ENCODE measurements at places on chromosomes 7 and 10.
A peak's percentile ranks its signal among the peaks of the same experiment; 100 is the strongest.

GRCh38 chr10:92691591-92692079, 1.9 kb downstream of the HHEX start:
- no peak for DNase-seq

GRCh38 chr7:5088906-5089305, 43.2 kb downstream of the RBAK start:
- no peak for DNase-seq

GRCh38 chr10:113604572-113604971, 51.7 kb downstream of the HABP2 start:
- DNase-seq, result no peak

DNA sequence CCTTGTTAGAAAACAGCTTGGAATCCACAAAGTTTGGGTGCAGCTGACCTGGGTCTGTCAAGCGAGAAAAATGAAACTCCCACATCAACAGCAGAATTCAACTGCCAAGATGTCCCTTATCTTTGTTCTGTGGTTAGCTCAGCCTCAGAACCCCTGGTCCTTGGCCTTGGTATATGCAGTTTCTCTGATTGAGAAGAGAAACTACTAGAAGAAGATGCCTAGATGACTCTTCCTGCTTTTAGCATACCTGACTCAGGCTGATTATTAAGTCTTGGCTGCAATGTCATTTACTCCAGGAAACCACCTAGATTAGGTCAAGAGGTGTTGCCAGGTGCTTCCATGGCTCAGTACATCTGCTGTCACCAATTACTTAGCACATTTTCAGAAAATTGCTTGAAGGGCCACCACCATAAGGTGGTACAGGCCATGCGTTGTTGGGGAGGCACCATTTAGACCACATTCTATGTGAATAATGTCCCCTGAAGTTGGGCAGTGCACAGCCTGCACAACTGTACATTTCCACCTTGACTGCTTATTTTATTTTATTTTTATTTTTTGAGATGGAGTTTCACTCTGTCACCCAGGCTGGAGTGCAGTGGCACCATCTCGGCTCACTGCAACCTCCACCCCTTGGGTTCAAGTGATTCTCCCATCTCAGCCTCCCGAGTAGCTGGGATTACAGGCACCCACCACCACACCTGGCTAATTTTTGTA, 59.4 kb upstream of the ZNF438 start:
- DNase-seq, result no peak

GRCh38 chr10:103582331-103583123, 89.0 kb downstream of the NEURL1 start:
- no peak for DNase-seq

- DNase-seq, result no peak
Observed at GRCh38 chr7:27161721-27162560, 3.4 kb downstream of the HOXA9 start.

DNA sequence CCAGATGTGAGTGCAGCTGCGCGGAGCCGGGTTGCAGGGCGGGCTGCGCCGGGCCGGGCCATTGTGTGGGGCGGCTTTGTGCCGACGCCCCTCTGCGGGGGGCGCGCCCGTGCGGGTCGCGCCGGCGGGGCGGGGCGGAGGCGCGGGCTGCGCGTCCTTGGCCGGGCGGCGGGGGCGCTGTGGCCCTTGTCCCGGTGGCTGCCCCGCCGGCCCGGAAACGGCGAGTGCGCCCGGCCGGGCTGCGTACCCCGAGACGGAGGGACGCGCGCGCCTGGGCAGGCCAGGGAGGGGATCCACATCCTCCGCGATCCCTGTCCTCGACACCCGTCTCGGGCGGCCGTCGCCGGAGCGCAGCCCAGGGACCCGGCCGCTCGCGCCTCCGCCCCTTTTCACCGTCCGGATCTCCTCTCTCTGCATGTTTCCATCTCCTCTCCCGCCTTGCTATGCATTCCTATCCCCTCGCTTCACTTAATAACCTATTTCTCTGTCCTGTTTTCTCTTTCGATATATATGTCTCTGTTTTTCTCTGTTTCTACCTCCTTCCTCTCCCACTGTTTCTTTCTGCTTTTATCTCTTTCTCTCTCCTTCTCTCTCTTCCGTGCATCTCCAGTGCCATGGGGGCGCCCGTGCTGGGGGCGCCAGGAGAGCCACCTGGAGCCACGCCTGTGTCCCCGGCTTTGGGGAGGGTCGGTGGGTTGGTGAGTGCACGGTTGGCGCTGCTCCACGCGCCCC, 765 bp downstream of the PFKFB3 start:
- DNase-seq, result no peak

DNA sequence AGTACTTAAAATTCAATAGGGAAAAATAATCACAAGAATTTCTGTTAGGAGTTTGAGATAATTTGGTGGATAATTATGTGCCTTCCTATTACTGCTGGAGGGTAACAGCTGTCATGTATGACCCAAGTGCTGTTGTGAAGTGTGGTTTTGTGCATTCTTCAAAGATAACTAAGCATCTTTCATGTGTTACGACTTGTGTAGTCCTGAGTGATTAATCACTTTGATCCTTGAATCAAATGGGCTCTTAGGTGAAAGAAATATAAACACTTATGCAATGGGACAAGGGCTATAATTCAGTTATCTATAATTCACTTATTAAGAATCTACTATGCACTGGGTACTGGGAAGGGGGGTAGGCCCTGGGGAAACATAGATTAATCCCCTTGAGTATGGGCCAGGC, 89.0 kb downstream of the CH25H start:
- peak; percentile 56 for DNase-seq
